Right cardiac atrium (tissue), 5 donors: ENCODE measurements at places on chromosomes 5 and 9. TPM values are rescaled to one million over a fixed set of nuclear protein-coding genes. Genes with fewer than 3 reads are reported as not detected.
A peak's percentile ranks its signal among the peaks of the same experiment; 100 is the strongest.

DNA sequence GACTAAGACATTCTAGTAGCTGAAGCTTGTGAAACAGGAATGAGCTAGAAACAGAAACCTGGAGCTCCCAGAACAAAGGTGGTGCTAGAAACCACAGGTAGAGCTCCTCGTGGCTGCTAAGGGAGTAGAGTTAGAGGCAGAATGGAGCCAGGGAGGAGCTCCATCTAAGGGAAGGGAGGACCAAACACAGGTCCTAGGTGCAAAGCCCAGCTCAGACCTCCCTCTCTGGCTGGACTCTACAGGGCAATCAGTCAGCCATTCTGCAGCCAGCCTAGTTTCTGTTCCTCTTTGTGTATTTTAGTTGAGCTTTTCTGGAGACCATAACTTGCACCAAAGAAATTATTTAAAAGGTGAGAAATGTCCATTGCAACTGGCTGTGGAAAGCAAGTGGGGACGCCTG is 70.4 kb downstream of the CRB2 start:
- DNase-seq = no peak

- no peak for DNase-seq
These were observed 1247.4 kb downstream of the EFNA5 start for GRCh38 chr5:106423109-106423897.

Gene BHMT
- 0.14 TPM for total RNA-seq

Gene LHX3
- not detected for total RNA-seq

DNA sequence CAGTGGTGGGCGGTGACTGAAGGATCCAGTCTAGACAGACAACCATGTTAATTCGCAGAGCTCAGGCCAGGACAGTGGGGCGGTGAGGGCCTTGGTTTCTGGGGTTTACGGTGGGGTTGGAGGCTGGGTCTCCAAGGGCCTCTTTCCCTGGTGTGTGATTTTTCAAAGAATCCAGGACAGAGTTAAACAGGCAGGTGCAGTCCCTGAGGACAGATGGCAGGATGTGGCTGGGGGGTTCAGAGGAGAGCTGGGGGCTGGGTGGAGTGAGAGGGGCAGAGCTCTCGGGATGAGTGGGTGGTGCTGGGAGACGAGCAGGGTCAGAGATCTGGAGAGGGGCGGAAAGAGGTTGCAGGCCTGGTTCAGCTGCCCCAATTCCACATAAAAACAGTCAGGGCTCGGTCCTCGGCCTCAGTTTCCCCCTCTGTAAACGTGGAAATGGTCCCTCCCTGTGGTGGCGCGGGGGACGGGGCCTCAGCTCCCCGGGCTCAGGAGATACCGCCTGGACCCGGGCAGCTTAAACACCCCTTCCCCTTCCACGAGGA is 145.9 kb downstream of the GAPVD1 start:
- DNase-seq = no peak

Gene PLEKHG4B
- not detected for total RNA-seq

Gene FOXE1
- total RNA-seq = not detected

GRCh38 chr5:10761933-10762775 is 1.1 kb upstream of the DAP start:
- peak; percentile 82 for DNase-seq

- DNase-seq = no peak
These were observed 82.0 kb upstream of the FSTL4 start for GRCh38 chr5:133694181-133694831.

GRCh38 chr5:850511-851006 is at the start of gene ZDHHC11:
Gene ZDHHC11 (minus strand): TSS chr5:850986. CDS start chr5:850602, 384 bp downstream.
- DNase-seq = peak; percentile 63

- peak; percentile 19 for DNase-seq
These were observed 9.7 kb upstream of the SLC6A18 start for GRCh38 chr5:1215320-1216096.

GRCh38 chr9:77697238-77697984 is 49.3 kb upstream of the GNA14 start:
- no peak for DNase-seq

DNA sequence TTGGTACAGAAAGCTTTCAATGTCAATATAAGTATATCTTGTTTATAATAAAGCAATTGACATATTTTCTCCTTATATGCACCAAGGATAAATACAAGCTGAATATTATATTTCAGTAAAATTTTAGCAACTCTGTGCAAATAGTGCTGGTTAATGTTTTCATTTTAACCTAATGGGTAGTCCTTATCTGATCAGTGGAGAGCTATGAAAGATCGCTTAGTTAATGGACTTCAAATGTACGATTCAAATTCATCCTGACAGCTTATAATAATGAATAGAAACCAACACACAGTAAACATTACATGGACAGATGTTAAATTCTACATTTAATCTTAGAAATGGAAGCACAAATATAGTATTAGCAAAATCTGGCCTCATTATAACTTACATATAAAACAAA is 1495.2 kb upstream of the C9orf72 start:
- DNase-seq = no peak

DNA sequence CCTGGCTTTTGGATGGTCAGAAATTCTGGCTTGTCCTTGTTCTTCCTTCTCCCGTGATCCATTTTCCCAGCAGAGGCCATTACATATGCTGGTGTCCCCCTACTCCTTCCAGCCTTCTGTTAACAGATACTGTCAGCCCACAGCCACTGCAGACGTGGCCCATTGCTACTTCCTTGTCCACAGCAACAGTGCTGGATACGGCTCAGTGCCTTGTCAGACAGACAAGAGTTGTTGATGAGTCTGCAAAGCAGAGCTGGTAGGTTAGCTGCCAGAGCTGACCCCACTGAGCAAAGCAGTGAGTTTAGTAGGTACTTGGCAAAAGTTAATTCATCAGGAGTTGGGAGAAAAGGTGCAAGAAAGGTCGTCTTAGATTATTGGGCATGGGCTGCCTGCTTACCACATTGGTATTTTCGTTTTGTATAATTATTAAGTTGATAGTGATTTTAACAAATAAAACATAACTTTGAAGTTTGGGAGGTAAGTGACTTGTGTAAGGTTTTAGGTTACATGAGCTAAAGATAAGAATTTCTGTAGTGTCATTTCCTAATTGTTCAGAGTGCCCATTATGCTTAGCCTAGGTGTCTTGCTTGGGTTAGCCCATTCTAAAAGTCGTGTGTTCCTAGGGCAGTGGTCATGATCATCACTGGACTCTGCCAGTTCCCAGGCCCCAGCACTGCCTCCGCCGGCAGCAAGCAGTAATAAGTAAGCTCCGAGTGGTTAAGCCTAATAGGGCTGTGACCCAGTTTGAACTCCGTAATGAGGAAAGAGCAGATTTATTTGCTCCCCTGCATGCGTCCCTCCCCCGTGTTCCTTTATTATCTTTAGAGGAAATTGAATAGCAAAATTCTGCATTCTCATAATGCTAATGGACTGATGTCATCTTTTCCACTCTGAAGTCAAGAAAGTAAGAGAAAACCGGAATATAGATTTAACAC is 292.0 kb downstream of the FANCC start:
- DNase-seq = peak; percentile 73

- no peak for DNase-seq
These were observed 59.7 kb downstream of the RXRA start for GRCh38 chr9:134385915-134386314.

GRCh38 chr5:135194126-135194488 is 160.1 kb upstream of the PITX1 start:
- no peak for DNase-seq

Gene BARX1
- not detected for total RNA-seq

Gene SLC22A4
- total RNA-seq = 1.9 TPM
